Fibroblast of skin of right biceps (primary cell): ENCODE measurements at places on chromosomes 1 and 21.
A peak's percentile ranks its signal among the peaks of the same experiment; 100 is the strongest.

DNA sequence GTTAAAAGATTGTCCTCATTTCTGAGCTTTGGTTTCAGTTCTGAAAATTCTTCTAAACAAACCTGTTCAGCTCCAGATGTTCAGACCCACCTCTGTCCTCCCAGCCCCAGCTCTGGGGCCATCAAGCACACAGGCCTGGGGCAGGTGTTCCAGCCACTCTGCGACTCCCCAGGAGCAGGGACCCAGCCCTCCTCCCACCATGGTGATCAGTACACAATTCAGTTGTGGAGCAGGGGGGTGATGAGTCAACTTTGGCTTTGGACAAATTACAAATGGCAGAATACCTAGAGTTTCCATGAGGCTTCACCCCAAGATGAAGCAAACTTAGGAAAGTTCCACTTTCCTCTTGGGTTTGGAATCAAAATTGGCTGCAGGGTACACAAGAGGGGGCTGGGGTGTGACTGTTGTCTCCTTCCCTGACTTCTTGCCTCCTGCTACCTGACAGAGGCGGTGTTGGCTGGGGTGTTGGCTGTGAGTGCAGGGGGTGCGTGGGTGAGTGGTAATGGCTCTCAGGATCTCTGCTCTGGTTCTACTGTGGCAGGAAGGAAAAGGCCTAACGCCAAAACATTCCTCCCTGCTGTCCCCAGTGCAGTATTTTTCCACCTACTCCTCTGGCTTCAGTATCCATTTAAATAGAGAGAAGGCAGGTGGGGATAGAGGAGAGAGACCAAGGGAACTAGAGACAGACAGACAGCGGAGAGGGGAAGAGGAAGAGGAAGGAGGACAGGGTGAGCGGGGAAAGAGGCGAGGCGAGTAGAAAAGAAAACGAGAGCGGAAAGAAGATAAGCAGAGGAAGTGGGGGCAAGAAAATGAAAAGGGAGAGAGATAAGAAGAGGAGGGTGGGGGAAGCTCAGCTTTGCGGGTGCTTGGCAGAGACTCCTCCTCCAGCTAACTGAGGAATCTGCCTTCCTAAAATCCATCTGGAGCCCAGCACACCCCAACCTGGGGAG is 20.6 kb upstream of the LRRN2 start:
- DNase-seq = no peak

- no peak for DNase-seq
Measured at GRCh38 chr21:25813917-25814316, 79.1 kb downstream of the GABPA start.

DNA sequence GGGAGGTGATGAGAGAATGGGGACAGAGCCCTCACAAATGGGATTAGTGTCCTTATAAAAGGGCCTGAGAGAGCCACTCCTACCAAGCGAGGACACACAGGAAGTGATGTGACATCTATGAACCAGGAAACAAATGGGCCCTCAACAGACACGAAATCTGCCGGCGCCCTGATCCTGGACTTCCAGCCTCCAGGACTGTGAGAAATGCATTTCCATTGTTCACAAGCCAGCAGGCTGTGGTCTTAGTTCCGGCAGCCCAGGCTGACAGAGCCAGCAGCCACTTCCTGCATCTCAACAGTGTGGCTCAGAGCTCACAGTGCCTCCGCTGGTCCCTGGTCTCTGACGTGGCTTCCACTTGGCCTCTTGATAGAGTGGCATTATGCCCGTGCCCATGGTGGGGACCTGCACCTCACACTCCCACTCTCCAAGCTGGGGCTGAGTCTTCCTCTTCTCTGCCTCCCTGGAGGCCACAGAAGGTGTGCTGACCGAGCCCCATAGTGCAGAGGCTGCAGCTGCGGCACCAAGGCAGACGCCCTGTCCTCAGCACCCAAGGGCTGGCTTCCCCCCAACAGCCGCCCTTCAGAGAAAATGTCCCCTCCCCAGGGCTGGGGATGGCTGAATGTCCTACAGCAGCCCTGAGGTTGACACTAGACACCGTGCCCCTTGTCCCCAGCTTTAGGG is 44.9 kb downstream of the ACOT7 start:
- peak; percentile 21 for DNase-seq

GRCh38 chr1:181140891-181141290 is 52.4 kb downstream of the IER5 start:
- no peak for DNase-seq

GRCh38 chr1:115492880-115493279 is 148.9 kb upstream of the VANGL1 start:
- peak; percentile 52 for DNase-seq

- no peak for DNase-seq
Measured at GRCh38 chr1:154481053-154481452, 21.0 kb upstream of the TDRD10 start.

DNA sequence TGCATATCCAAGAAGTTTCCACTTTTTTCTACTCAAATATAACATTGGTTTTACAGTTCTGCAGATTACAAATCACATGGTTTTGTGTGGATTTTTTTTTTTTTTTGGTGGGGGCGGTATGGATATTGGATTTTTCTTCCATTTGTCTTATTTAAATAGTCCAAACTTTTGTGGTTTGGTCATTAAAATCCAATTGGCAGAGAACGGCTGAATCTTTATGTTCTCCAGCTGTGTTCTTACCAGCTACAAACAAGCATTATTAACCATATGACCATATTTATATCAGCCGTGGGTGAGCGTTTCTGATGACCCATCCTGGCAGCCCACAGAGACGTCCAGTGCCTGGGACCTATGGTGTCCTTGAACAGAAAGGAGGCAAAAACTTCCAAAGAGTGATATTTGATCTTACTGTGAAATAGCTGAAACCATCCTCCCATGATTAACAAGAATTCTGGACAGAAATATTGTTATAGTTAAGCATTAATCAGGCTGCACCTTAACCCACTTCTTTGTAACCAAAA is 200.4 kb downstream of the LYPLAL1 start:
- DNase-seq = no peak

- DNase-seq = peak; percentile 72
Measured at GRCh38 chr1:178649582-178650350, 75.3 kb upstream of the RALGPS2 start.

- DNase-seq = no peak
Measured at GRCh38 chr21:38477226-38477625, 21.1 kb downstream of the ERG start.

DNA sequence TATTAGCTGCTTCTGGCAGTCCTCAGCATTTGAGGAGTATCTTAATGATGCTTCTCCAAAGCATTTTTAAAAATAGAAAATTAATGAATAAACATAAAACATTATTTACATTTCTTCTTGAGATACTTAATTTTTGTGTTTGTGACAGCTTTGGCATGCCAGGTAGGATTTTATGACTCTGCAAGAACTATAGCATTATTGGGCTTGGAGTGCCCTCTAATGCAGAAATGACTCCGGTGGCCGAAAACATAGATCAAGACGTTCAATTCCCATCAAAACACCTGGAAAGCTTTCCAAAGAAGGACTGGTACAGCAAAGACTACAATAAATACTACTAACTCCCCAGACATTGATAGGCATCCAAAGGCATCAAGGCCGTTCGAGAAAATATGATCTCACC is 366.4 kb upstream of the CXADR start:
- no peak for DNase-seq

GRCh38 chr21:43306911-43307676 is 119.8 kb downstream of the SIK1 start:
- DNase-seq = peak; percentile 19
